ENCODE measurements at places on chromosomes 2 and 18.

GRCh38 chr2:85601771-85602475 lies 575 bp downstream of the TMEM150A start:
- DNase-seq = peak; percentile 36

DNA sequence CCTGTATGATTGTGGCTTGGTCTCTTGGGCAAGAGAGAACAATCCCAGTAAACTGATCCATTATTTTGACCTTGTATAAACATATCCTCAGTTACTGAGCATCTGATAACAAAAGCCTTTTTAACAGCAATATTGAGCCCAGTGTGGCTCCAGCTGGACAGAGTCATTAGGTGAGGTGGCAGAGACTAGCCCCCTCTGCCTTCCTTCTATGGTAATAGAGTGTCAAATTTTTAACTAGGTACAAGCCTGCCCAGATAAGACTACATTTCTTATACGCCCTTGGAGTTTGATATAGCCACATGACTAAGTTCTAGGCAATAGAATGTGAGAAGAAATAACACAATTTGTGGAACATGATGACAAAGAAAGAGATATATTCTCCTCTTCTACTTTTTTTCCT lies 56.2 kb downstream of the HNMT start:
- DNase-seq = no peak

DNA sequence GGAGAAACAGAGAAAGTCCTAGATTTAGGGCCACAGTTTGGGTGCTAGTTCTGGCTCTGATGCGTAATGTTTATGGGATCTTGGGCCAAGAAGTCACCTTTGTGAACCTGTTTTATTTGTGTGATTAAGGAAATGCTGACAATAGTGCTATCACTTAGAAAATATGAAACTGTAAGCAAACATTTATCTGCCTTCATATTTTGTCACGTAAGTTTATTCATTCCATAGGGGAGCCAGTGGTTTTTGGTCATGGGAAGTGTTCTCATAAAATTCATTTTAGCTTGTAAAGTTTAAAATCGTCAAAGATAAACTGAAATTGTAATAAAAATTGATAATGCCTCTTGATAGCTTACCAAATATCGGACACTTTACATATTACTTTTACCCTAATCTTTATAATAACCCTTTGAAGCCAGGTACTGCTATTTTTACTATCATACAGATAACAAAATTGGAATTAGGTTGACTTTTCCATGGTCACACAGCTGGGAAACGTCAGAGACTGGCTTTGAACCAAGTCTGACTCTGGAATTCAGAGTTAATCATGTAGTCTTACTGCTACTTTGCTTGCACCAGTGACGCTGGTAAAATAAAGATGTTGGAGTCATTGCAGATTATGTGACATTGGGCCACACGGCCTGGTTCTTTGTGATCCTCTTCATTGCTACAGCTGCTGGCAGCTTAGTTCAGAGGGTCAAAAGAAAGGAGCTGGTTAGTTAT lies 99.7 kb downstream of the ICA1L start:
- no peak for DNase-seq

DNA sequence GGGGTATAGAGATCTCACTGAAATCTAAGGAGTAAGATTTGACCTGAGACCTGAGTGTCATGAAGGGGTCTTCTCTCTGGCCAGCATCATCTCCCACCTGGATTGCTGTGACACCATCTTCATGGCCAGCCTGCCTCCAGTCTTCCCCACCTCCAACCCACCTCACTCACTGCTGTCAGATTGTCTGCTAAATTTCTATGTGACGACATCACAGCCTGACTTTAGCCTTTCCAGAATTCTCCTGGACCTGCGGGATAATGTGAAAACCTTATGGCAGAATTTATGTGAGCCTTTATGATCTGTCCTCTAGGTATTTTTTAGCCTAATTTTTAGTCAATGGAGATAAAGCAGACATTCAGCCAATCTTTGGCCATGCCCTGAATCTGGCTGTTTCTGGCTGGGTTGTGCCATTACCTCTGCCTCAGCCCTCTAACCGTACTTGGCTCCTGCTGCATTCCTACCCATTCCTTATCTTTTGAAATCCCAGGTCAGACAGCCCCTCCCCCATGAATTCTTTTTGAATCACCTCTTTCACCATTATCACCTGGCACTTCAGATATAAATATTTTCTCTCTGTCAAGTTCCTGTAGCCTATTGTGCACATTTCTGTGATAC lies 66.4 kb upstream of the MMADHC start:
- no peak for DNase-seq

All from SW480 (cell line).